ENCODE measurements at places on chromosomes 1 and 21.

GRCh38 chr1:2091611-2092604, 41.7 kb downstream of the PRKCZ start:
- DNase-seq: peak; percentile 31

DNA sequence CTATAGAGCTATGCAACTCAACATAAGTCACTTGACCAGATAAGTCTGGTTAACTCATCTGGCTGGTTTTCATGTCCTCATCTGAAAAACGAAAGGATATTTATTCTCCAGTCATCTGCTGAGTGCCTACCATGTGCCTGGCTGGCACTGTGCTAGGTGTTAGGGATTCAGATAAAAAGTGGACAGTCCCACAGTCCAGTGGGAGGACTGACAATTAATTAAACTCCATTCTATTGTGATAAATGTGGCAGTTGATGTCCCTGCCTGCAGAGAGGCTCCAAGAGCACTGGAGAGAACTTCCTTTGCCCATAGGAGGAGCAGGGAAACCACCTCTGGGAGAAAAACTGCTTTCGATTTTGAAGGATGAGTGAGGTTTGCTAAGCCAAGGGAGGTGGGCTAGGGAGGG, 5.4 kb downstream of the NUAK2 start:
- no peak for DNase-seq

DNA sequence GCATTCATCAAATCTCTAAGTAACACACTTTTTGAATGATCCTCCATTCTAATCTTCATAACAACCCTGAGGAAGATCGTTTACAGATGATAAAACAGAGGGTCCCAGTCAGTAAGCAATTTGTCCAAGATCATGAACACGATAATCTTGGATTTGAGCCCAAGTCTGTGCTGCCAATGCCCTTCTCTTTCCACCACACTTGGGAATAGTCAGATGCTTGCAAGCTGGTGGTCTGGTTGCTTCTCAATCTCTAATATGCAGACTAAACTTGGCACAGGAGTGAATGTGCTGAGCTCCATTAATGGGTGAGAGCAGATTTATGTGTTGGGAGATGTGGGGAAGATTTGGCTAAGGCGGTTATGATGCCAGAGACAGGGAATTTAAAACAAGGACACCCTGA, 430.6 kb upstream of the DAB1 start:
- no peak for DNase-seq

DNA sequence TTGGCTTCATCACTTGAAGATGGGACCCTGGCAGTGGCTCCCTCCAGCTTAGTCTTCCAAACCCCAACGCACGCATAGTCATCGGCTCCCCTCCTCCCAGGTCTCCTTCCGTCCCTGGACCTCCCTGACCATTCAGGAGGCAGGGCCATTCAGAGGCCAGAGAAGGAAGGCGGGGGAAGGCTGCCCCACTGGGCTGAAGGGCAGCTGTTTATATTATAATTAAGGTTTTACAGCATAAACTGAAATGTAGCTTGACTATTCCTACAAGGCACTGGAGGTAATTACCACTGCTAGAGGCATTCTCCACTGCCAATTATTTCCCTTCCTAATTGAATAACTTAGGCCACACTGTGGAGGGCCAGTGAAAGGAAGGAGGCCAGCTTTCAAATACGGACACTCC, 170.6 kb upstream of the PROX1 start:
- DNase-seq: no peak

DNA sequence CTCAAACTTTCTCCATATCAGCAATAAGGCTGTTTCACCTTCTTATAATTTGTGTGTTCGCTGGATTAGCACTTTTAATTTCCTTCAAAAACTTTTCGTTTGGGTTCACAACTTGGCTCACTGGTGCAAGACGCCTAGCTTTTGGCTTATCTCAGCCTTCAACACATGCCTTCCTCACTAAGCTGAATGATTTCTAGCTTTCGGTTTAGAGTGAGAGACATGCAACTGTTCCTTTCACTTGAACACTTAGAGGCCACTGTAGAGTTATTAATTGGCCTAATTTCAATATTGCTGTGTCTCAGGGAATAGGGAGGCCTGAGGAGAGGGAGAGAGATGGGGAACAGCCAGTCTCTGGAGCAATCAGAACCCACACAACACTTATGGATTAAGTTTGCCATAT, 41.2 kb upstream of the IFNLR1 start:
- DNase-seq: no peak

GRCh38 chr1:110060034-110060661, 10.3 kb downstream of the ALX3 start:
- DNase-seq: peak; percentile 75

Data from erythroblast (primary cell).